ENCODE measurements at places on chromosomes 13 and 19.
A peak's percentile ranks its signal among the peaks of the same experiment; 100 is the strongest.

DNA sequence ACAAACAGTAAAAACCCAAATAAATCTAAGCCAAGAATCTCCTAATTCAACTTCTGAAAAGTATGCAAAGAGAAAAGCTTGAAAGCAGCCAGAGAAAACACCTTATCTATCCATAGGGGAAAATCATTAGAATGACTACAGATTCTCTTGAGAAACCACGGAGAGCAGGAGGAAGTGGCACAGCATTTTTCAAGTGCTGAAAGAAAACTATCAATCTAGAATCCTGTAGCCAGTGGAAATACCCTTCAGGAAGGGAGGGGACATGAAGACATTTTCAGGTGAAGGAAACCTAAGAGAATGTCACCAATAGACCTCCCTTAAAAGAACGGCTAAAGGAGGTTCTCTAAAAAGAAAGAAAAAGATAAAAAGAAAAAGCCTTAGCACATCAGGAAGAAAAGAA is 66.2 kb upstream of the XPO4 start:
- DNase-seq, result no peak

DNA sequence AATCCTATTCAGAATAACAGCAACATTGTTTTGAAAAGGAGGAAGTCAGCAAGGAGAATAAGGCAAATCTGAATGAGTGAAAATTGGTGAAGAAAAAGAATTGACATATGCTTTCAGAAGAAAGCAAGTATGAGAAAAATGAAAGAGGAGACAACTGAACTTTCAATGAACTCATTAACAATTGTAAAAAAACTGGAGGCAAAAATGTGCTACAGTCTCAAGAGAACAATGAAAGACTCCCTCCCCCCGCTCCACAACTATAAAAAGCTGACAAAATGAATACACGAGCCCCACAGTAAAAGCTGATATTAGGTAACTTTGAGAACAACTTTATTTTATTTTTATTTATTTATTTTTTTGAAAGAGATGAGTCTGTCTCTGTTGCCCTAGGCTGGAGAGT is 373.1 kb downstream of the DIAPH3 start:
- DNase-seq, result no peak

DNA sequence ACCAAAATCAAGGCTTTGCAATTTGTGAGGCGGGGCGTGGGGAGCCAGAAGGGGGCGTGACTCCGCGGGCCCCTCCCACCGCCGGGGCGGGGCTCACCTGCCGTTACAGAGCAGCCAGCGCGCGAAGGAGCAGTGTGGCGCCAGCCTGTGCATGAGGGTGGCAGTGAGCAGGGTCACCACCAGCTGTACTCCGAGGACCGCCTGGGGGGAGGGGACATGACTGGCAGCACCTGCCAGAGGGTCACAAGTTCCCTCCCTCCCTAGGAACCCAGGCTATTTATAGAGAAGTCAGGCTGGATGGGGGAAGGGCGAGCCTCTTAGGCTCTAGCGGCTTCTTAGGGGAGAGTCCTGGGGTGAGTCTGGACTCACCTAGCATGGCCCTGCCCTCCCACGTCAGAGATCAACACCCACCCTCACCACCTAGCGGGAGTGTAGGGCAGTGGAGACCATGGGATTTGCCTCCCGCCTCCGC is 3.6 kb downstream of the TMEM161A start:
- peak; percentile 34 for DNase-seq

DNA sequence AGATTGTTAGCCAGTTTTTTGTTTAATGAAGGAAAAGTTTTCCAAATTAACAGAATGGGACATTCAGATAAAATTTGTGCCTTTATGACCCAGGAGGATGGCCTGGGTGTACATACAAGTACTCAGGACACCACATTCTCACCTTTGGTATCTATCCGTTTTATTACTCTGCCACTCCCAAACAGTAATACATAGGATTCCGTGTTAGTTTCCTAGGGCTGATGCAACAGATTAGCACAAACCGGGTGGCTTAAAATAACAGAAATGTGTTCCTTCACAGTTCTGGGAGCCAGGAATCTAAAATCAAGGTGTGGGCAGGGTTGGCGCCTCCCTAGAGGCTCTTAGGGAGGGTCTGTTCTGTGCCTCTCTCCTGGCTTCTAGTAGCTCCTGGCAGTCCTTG is 129.9 kb downstream of the GGACT start:
- no peak for DNase-seq

DNA sequence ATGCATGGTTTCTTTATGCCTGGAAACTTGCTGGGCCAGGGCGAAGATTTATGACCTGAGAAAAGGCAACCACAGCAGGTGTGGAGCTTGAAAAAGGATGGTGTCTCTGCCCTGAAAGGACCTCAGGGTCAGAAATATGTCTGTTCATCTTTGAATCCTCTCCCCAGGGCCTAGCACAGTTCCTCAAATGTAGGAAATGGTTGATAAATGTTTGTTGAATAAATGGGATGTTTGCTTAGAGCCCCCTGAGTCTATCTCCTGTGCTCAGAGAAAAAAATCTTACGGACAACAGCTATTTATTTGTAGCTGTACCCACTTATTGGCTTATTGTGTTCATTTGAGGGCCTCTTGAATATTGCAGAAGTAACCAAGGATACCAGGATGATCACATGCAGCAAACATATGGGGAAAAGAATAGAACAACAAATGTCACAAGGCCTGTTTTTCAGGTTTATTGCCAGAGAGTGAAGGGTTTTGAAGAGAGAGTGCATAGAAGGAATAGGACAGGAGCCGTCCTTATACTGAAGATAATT is 114.5 kb downstream of the KLF5 start:
- DNase-seq, result no peak

- no peak for DNase-seq
Measured at GRCh38 chr13:30406779-30407416, 15.4 kb upstream of the UBE2L5 start.

GRCh38 chr13:96119921-96120320 is 30.0 kb downstream of the HS6ST3 start:
- DNase-seq, result no peak

All from stimulated activated CD4-positive, alpha-beta T cell treated with anti-CD3 and anti-CD28 coated beads, Interleukin-4, amount 100 ng/mL, for 24 hours (primary cell).